Stimulated activated naive CD8-positive, alpha-beta T cell treated with anti-CD3 and anti-CD28 coated beads, Interleukin-15, amount 100 ng/mL, for 72 hours (primary cell): ENCODE measurements at places on chromosomes 3 and 15.

GRCh38 chr3:72373139-72373538 lies 475.1 kb downstream of the SHQ1 start:
- DNase-seq: no peak

- no peak for DNase-seq
Measured at GRCh38 chr3:149180057-149180573, 41.5 kb downstream of the CP start.

- no peak for DNase-seq
Measured at GRCh38 chr15:80613762-80614365, 81.2 kb upstream of the ABHD17C start.

DNA sequence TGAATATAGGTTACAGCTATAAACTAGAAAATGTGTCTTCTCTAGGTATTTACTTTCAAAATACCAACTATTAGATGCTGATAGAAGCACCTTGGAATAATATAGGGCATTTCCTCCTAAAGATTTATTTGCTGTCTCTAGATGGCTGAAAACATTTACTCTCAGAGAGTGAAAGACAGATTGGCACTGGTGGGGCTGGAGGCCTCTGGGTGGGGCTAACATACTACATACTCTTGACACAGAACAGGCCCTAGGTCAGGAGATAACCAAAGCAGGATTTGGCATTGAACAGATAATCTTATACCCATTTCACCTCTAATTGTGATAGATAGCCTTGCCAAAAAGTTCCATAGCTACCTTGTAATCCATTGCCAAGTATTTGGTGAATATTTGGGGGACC lies 253.3 kb upstream of the TBC1D5 start:
- no peak for DNase-seq

- DNase-seq: no peak
Measured at GRCh38 chr15:87736401-87736800, 520.1 kb downstream of the NTRK3 start.

- DNase-seq: no peak
Measured at GRCh38 chr15:79933231-79933630, 36.4 kb upstream of the MTHFS start.

DNA sequence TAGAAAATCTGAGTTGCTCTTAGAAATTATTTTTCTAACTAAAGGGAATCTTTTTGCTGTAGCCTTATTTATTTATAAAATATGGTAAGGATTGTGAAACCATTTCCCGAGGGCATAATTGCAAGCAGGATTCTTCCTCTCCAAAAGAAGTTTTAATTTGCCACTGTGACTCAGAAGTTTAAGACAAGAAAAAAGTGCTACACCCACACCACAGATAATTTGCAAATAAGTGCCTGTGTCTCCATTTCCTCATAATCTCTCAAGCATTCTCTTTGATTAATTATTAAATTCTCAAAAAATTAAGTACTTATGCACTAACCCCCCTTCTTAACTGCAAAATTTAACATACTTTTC lies 43.6 kb downstream of the RASA2 start:
- DNase-seq: no peak

- no peak for DNase-seq
Measured at GRCh38 chr15:96619174-96619573, 288.7 kb downstream of the NR2F2 start.

DNA sequence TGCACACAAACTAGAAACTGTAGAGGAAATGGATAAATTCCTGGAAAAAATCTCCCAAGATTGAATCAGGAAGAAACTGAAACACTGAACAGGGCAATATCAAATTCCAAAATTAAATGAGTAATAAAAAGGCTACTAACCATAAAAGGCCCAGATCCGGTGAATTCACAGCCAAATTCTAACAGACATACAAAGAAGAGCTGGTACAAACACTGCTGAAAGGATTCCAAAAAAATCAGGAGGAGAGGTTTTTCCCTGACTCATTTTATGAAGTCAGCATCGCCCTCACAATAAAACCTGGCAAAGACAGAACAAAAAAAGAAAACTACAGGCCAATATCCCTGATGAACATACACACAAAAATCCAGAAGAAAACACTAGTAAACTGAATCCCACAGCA lies 462.4 kb upstream of the THBS1 start:
- DNase-seq: no peak

DNA sequence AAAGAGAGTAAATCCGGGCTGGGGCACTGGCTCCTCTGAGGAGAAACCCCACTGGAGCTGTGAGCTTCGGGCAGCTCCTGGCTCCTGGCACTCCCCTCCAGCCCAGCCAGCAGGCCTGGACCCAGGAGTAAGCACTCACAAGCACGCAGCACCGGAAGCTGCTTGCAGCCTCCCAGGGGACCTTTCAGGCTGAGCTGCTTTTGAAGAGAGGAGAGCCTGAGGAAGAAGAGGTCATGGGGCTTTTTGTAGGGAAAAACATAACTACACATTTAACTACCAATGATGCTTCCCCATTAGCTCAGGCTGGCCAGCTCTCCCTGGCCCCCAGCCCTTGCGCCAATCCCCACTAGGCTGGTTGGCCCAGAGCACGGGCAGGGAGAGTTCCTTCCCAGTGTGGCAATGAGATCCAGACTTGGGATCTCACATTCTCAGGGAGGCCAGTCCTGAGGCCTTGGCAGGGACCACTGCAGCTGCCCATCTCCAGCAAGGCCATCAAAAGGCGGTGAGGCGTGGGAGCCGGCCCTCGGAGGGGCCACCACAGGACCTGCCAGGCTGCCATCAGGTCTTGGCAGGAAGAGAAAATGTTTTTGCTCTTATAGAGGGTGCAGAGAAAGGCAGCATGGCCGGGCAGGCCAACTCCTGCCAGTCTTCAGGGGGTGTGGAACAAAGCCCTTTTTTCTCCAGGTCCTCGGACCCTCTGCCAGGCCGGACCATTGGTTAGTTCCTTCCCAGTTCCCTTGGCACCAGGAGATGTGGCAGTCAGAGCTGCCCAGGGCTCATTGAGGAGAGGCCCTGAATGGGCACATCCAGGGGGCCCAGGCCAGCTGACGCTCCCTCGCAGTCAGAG lies 41.5 kb upstream of the MFGE8 start:
- no peak for DNase-seq

- no peak for DNase-seq
Measured at GRCh38 chr3:141796889-141797781, 33.9 kb downstream of the GRK7 start.

- no peak for DNase-seq
Measured at GRCh38 chr15:69016021-69016595, 1.6 kb downstream of the NOX5 start.

- peak; percentile 68 for DNase-seq
Measured at GRCh38 chr3:56494679-56495322, 26.5 kb upstream of the ERC2 start.

DNA sequence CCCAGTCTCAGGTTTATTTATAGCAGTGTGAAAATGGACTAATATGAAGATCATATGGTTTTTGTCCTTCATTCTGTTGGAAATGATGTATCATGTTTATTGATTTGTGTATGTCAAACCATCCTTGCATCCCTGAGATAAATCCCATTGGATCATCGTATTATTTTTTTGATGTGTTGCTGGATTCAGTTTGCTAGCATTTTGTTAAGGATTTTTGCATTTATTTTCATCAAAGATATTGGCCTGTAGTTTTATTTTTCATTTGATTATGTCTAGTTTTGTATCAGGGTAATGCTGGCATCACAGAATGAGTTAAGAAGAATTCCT lies 34.3 kb downstream of the FAIM start:
- no peak for DNase-seq

DNA sequence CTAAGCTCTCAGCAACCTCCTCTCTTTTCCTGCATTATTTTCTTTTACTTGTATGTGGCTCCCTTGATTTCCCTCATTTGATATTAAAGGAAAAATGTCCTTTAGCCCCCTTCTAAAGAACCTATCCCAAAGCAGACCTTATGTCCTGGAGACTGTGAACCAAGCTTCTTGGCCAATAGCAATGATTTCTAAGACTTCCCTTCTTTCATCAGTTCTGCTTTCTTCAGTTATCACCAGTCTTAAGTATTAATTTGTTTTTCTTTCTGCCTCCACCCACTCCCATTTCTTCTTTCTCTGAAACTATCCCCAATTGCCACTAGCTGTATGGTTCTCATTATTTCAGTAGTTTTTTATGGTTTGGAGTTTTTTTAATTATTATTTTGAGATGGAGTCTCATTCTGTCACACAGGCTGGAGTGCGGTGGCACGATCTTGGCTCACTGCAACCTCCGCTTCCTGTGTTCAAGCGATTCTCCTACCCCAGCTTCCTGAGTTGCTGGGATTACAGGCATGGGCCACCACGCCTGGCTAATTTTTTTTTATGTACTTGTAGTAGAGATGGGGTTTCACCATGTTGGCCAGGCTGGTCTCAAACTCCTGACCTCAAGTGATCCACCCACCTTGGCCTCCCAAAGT lies 12.1 kb downstream of the TMOD3 start:
- no peak for DNase-seq

DNA sequence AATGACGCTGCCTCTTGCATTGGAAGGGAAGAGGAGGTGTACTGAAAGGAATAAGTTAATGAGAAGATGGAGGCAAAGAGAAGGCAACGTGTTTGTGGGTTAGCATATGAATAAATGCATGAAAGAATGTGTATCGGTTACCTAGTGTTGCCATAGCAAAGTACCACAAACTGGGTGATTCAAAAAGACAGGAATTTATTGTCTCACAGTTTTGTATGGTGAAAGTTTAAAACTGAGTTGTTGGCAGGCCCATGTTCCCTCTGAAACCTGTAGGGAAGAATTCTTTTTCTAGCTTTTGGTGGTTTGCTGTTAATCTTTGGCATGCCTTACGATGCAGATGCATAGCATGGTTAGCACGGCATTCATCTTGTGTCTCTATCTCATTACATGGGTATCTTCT lies 729.9 kb downstream of the MECOM start:
- no peak for DNase-seq

GRCh38 chr3:128468285-128468790 lies 1.6 kb upstream of the DNAJB8 start:
- no peak for DNase-seq

DNA sequence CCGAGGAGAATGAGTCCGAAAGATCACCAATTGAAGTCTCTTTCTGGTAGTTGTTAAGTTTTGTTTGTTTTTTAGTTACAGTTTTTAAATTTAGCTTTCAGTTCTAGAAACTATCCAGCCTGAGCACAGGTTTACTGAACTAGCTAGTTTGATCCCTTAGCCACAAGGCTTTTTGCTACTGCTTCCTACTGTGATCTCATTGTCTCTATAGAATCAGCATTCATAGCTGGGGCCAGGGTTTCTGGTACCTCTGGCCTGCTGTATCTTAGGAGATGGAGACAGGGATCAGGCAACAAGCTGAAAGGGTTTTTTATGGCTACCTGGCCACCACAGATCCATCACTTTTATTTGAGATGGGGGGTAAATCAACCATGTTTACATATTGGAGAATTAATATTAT lies 37.0 kb downstream of the GOLM2 start:
- DNase-seq: no peak

DNA sequence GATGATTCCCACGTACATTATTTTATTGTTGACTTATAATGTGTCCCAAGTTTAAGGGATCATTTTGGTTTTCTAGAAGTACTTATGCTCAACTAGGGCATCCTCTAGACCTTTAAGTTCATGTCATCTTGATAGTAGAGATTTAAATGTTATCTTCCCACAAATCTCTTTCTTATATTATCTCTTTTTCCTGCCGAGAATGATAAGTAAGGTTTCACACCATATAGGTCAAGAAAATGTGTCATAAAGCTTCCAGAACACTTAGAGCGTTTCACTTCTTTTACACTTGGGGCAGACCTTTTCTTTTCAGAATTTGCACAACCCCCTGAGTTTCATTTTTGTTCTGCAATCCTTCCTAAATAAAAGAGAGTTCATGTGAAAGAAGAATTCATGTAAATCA lies 142.0 kb upstream of the CBLB start:
- no peak for DNase-seq

GRCh38 chr3:94525043-94525442 lies 462.2 kb downstream of the NSUN3 start:
- no peak for DNase-seq

- no peak for DNase-seq
Measured at GRCh38 chr3:8724108-8724752, 9.4 kb upstream of the CAV3 start.

DNA sequence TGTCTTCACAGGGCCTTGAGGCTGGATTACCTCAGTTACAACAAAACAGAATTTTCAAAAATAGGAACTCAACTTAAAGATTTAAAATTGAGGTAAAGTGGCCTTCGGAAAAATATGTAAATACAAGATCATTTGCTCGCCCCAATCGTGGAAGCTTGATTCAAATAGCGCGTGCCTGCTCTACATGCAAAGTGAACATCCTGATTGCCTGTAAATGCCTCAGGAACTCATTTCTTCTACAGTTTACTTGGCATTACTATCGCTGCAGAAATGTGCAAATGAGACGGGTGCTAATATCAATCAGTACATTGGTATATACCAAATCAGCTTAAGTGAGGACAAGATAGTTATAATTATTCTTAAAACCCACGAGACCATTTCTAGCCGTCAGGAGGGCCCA lies 159.2 kb downstream of the XXYLT1 start:
- no peak for DNase-seq

DNA sequence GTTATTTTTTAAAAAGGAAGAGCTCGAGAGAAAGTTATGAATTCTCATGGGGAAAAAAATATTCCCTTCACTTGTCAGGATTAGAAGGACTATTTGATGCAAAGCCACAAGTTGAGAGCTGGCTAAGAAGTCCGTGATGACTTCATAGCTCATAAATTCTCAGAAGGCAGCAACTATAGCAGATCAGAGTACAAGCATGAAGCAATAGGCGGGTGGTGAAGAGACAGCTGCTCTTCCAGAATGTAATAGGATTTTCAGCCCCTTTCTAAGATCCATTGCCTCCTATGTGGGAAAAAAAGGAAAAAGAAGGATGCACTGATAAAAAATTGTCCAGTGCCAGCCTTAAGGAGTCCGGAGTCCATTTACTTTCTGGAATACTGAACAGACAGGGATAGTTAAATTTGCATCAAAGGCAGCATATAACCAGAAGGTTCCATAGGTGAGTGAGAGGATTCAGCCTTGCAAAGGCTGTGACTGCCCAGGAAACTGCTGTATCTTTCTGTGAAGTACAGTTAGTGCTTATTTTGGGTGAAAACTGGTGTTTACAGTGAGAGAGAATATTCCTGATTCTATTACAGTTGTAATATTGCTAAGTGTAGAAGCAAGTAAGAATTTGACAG lies 929.5 kb upstream of the ALCAM start:
- no peak for DNase-seq

- no peak for DNase-seq
Measured at GRCh38 chr15:82858932-82859331, 49.5 kb downstream of the WHAMM start.

GRCh38 chr15:77851086-77851485 lies 218.4 kb upstream of the LINGO1 start:
- no peak for DNase-seq

GRCh38 chr15:100426937-100427336 lies 85.2 kb upstream of the ADAMTS17 start:
- DNase-seq: no peak
